ENCODE measurements at places on chromosomes 5 and 9. TPM values are rescaled to one million over a fixed set of nuclear protein-coding genes. Genes with fewer than 3 reads are reported as not detected.

DNA sequence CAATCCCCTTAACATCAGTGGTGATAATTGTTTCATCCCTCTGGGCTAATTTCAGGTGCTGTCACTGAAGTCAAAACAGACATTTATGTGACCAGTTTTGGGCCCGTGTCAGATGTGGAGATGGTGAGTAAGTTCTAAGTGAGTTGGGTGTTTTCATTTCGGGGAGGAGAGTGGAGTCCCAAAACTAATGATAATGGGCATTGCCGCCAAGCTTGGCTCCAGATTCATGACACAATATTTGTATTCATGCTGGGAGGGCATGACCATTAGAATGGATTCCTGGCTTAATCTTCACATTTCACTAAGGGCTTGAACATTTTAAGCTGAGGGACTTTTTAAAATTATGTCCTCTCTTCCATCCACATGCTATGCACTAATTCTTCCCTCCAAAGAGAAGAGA lies 1.4 kb downstream of the GABRA6 start:
- no peak for DNase-seq
- H3K4me1 ChIP-seq = no peaks in the 10 kb centered on the region
- H3K27ac ChIP-seq = no peak overlapping the region
- H3K4me3 ChIP-seq = no peak overlapping the region

DNA sequence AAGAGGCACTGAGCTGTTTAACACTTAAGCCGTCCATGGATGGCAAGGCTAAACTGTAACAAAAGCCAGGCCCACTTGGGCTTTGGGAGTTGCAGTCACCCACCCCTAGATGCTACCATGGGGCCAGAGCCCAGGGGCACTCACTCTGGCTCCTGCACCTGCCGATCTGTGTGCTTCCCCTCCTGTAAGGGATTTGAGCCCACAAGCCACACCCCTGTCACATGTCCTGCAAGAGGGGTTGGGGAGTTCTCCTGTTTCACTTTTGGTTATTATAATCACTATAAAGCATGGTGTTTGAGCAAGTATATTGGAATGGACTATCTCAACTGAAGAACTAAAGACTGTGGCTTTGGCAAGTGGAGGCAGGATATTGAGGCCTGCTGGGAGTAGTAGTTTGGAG lies 14.0 kb upstream of the GPR151 start:
- H3K4me3 ChIP-seq = no peak overlapping the region
- no peaks in the 10 kb centered on the region for H3K4me1 ChIP-seq
- no peaks in the 10 kb centered on the region for H3K36me3 ChIP-seq
- DNase-seq = no peak
- no peaks in the 10 kb centered on the region for H3K27me3 ChIP-seq

DNA sequence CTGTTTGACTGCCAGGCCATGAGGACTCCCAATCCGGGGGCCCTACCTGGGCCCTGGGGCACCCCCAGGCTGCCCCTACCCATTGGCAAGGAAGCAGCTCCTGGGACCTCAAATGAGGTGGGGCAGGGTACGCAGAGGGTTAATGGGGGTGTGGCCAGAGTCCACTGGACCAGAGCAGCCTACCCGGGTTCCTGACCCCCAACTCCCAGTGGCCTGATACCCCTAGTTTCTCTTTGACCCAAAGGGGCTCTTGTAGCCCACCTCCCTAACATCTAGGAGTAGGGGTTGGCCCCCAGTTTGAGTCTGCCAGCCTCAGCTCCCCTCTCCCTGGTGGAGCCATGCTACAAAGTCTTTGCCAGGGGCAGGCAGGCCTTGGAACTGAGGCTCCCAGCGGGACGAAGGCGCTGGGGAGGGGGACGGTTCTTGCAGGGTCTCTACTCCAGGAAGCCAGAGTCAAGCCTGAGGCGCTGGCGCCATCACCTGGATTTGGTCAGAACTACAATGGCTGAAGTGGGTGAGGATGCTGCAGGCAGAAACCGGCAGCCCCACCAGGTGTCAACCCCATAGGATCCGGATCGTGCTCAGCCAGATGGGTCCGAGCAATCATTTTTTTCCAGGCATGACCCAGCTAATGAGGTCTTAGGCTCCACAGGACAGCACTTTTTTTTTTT lies 8.4 kb upstream of the CERCAM start:
- peaks cover 11% of the 10 kb centered on the region for H3K27me3 ChIP-seq
- H3K4me3 ChIP-seq = no peak overlapping the region
- no peaks in the 10 kb centered on the region for H3K4me1 ChIP-seq
- no peak for DNase-seq
- no peak overlapping the region for H3K27ac ChIP-seq

GRCh38 chr5:131303537-131303936 lies 39.7 kb downstream of the CDC42SE2 start:
- H3K4me1 ChIP-seq = no peaks in the 10 kb centered on the region
- no peaks in the 10 kb centered on the region for H3K27me3 ChIP-seq
- H3K36me3 ChIP-seq = no peaks in the 10 kb centered on the region
- no peak for DNase-seq

SNCAIP gene
- 2.4 TPM for total RNA-seq

- H3K27ac ChIP-seq = no peak overlapping the region
- H3K4me3 ChIP-seq = no peak overlapping the region
- H3K36me3 ChIP-seq = no peaks in the 10 kb centered on the region
- DNase-seq = no peak
- H3K27me3 ChIP-seq = no peaks in the 10 kb centered on the region
These were observed 168.7 kb downstream of the GRIA1 start for GRCh38 chr5:153659039-153659736.

Data from suprapubic skin (tissue), 4 donors.